ENCODE measurements at places on chromosomes 5 and 9.

GRCh38 chr9:110278080-110278707 is 21.9 kb upstream of the TXN start:
- DNase-seq, result no peak

GRCh38 chr9:91711755-91712601 is 238.1 kb downstream of the ROR2 start:
- peak; percentile 79 for DNase-seq

DNA sequence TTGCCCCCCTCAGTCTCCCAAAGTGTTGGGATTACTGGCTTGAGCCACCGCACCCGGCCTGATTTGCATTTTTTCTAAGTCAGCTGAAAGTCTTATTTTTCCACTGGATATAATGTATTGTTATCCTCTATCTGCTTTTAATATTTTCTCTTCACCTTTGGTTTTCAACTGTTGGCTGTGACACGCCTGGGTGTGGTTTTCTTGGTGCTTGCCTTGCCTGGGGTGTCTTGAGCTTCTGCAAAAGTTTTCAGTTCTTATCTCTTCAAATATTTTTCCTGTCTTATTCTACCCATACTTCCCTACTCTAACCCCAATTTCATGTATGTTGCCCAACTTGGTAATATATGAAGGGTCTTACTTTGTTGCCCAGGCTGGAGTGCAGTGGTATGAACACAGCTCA is 4.3 kb upstream of the MXD3 start:
- DNase-seq, result no peak

- no peak for DNase-seq
Measured at GRCh38 chr5:136058039-136058971, 29.5 kb downstream of the TGFBI start.

GRCh38 chr5:34043099-34043876 is at the start of gene C1QTNF3:
Gene C1QTNF3 (minus strand): TSS chr5:34043213. CDS start chr5:34043125, 88 bp downstream.
- no peak for DNase-seq

- DNase-seq, result no peak
Measured at GRCh38 chr9:85024374-85024773, 354.8 kb downstream of the NTRK2 start.

Measured in NAMALWA (cell line).